ENCODE measurements at places on chromosomes 7 and 10.

- no peak for DNase-seq
These were observed 13.2 kb upstream of the ESYT2 start for GRCh38 chr7:158842486-158842885.

- no peak for DNase-seq
These were observed 128.8 kb downstream of the PPP1R3A start for GRCh38 chr7:113790025-113790424.

GRCh38 chr10:56624082-56624481 is 263.0 kb upstream of the ZWINT start:
- no peak for DNase-seq

- no peak for DNase-seq
These were observed 12.6 kb upstream of the DNAJC1 start for GRCh38 chr10:22016046-22016705.

- DNase-seq = no peak
These were observed 59.5 kb downstream of the ASB13 start for GRCh38 chr10:5606864-5607263.

GRCh38 chr10:230758-231157 is 95.5 kb downstream of the ZMYND11 start:
- DNase-seq = no peak

- DNase-seq = peak; percentile 12
These were observed 44.1 kb downstream of the SFTPD start for GRCh38 chr10:79904671-79905321.
